ENCODE measurements at places on chromosomes 3 and 15. TPM values are rescaled to one million over a fixed set of nuclear protein-coding genes. Genes with fewer than 3 reads are reported as not detected.

DNA sequence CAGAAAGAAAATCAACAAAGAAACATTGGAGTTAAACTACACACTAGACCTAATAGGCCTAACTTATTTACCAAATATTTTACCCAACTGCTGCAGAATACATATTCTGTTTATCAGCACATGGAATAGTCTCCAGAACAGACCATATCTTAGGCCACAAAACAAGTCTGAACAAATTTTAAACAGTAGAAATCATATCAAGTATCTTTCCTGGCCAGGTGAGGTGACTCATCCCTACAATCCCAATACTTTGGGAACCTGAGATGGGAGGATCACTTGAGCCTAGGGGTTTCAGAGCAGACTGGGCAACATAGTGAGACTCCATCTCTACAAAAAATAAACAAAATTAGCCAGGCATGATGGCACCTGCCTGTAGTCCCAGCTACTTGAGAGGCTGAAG, 18.1 kb upstream of the KPNA4 start:
- DNase-seq, result no peak

DNA sequence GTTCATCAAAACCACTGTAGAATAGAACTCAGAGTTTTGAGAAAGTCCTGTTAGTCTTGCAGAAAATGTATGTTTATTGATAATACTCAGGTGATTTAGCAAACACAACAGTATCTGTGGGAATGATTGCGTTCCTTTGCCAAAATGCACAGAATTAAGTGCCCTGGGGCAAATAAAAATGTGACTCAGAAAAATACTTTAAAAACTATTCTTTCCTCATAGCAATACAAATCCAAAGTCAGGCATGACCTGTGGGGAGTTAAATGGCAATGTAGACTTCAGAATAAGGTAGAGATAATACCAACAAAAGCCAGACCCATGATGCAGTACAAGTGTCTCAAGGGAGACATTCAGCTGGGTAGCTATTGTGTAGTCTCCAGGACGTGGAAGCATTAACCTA, 72.3 kb upstream of the SNTN start:
- no peak for DNase-seq

DNA sequence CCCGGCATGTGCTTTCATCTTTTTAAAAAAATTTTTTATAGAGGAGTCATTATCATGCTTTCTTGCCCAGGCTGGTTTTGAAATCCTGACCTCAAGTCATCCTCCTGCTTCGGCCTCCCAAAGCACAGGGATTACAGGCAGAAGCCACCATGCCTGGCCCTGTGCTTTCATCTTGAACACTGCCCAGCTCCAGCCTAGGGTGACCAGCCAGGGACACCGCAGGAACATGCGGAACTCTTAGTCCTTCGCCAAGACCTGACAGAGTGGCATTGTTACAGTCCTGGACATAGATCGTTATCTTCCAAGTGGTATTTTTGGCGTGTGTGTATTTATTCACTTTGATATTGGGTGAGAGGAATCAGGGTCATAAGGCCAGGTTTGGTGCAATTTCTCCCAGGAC, 7.9 kb upstream of the FURIN start:
- DNase-seq, result no peak

DNA sequence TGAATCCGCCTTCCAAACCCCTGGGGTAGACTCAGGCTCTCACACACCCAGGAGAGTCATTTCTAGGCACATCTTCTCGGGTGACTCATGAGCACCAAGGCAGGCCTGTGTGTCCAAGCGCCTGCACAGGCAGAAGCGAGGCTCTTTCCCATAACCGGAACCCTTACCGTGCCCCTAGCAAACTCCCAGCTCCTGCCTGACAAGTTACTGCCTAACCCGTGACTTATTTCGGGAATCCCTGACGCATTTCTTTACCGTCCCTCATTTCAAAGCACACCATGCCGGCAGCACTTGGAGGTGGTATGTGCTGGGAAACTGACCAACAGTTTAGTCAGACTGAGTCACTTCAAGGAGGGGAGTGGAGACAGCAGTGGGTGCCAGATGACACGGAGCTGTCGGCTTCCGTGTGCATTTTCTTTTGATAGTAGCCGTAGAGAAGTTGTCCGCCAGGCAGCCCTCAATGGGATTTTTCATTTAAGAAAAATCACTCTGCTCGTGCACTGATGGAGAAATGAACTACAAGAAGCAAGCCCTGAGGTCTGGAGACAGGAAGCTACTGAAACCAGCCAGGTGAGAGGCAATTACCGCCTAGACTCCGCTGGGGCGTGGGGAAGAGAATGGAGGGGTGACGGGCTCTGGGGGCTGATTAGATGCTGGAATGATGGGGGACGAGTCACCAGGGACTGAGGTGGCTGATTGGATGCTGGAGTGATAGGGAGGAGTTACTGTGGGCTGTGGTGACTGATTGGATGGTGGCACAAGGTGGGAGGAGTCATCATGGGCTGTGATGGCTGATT, 17.3 kb upstream of the HRH1 start:
- DNase-seq, result no peak

GRCh38 chr15:68687136-68687735, 108.4 kb downstream of the CORO2B start:
- DNase-seq, result no peak

The AADAC gene
- total RNA-seq, result not detected

- DNase-seq, result no peak
Observed at GRCh38 chr15:94263341-94264273, 32.2 kb downstream of the MCTP2 start.

DNA sequence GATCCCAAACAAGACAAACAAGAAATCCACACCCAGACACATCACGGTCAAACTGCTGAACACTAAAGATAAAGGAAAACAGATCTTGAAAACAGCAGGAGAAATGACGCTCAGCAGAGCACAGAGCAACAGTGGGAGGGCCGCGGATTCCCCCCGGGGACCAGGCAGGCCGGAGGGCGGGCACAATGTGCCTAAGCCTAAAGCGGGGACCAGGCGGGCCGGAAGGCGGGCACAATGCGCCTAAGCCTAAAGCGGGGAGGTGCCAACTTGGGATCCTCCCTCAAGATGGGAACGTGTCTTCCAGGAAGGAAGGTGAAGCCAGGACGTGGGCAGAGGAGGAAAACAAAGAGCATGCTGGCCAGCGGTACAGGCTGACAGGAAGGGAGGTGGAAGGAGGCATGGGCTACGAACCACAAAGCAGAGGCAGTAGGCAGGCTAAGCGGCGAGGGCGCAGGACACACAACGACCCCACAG, 31.1 kb downstream of the CYFIP1 start:
- no peak for DNase-seq
